Cerebellum (tissue), 4 donors: ENCODE measurements at places on chromosomes 1 and 21.

GRCh38 chr1:43731867-43732531 is 24.7 kb downstream of the ST3GAL3 start:
- DNase-seq, result no peak

DNA sequence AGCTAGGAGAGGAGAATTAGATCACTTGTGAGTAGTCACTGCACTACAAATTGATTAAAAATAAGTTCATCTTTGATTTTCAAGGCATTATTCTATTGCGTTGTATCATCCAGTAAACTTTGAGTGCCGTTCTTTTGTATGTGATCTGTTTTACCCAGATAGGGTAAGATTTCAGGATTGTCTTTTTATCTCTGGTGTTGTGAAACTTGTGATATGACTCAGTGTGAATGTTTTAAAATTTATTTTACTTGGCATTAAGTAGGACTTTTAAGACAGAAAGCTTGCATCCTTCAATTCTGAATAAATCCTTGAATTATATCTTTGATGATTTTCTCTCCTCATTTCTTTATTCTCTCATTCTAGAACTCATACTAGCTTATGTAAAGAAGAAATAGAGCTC is 93.3 kb upstream of the ADAMTS5 start:
- no peak for DNase-seq

DNA sequence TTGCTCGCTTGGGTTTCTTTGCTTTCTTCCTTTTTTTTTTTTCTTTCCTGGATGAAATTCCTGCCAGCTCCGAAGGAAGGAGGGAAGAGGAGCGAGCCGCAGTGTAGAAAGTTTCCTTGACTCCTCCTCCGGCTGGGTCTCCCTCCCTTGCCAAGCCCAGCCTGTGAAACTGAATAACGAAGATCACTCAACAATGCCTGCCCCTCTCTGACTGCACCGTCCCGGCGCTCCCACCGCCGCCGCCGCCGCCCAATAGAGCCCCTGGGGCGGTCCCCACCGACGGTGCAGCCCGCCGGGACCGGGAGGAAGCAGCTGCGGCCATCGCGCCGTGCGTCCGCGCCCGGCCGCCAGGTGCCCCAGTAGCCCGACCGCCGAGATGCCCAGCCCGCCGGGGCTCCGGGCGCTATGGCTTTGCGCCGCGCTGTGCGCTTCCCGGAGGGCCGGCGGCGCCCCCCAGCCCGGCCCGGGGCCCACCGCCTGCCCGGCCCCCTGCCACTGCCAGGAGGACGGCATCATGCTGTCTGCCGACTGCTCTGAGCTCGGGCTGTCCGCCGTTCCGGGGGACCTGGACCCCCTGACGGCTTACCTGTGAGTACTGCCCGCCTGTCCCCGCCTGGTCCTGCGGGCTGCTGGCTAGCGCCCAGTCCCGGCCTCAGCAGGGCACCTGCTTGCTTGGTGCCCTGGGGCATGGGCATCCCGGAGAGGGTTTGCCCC is at the start of gene LGR6:
Gene LGR6 (plus strand): TSS at position 186 of the 714 bp plus-strand sequence. CDS start 191 bp downstream, at position 377.
- DNase-seq, result no peak

GRCh38 chr1:44554706-44555105 is 119.6 kb downstream of the TMEM53 start:
- DNase-seq, result no peak

DNA sequence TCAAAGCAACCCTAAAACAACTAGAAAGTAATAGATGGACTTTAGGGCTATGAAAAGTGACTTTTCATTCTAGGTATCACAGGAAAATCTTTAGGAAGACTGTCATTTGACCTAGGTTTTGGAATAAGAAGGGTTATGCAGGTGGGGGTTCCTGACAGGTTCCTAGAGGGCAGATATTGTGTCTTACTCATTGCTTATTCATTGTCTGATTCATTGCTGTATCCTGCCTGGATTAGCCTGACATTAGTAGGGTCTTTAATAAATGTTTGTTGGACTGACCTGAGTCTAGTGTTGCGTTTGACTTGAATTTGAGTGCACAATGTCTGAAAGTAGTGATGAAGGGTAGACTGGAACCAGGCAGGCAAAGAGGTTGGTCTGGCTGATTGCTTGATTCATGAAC is 6.0 kb downstream of the FNBP1L start:
- no peak for DNase-seq

DNA sequence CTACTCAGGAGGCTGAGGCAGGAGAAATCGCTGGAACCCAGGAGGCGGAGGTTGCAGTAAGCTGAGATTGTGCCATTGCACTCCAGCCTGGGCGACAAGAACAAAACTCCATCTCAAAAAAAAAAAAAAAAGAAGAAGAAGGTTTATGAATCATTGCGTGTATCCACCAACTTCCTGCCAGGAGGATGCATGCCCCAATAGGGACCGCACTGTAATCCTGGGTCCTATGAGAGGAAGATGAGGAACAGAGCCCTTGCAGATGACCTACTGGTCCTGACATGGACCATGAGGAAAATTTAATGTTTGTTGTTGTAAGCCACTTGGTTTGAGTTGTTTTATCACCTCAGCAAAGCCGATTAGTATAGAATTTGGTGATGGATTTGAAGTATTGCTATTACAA is 56.7 kb downstream of the PTGS2 start:
- DNase-seq, result no peak

DNA sequence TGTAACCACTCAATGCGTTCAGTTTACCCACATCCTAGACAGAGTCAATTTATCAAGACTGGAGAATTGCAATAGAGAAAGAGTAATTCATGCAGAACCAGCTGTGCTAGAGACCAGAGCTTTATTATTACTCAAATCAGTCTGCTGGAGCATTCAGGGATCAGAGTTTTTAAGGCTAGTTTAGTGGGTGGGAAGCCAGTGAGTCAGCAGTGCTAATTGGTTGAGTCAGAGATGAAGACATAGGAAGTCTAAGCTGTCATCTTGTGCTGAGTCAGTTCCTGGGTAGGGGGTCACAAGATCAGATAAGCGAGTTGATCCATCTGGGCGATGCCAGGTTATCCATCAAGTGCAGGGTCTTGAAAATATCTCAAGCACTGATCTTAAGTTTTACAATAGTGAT is 499.6 kb downstream of the MRPL39 start:
- DNase-seq, result no peak
